ENCODE measurements at places on chromosomes 1 and 21.
A peak's percentile ranks its signal among the peaks of the same experiment; 100 is the strongest.

- no peak for DNase-seq
Measured at GRCh38 chr1:88472714-88473113, 211.4 kb upstream of the PKN2 start.

DNA sequence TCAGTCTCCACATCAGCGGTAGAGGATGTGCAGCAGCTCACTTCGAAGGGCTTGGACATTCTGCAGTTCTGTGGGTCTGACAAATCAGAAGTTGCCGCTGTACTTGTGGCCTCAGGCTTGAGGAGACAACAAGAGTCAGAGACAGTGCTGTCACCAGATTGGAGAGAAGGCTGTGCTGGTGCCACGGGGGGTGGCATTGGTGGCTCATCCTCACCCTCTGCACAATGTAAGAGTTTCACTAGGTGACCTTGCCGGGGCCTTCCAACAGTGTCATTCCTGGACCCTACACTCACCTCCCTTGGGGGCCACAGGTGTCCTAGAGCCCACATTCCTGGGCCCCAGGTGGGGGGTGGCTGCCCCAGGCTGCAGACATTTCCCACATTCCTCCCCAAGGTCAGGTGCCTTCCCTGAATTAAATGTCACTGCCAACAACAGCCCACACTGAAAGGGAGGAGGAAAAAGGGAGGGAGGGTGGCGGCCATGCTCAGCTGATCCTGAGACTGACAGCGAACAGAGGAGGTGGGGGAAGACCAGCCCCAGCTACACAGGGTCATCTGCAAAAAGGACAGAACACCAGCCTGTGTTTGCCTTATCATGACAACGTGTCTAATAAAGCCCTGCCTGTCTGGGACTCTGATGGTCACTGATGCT lies 46.4 kb downstream of the TMCC2 start:
- DNase-seq, result no peak

- no peak for DNase-seq
Measured at GRCh38 chr21:42107881-42108553, 36.9 kb downstream of the UMODL1 start.

GRCh38 chr1:11500881-11501280 lies 21.9 kb downstream of the DISP3 start:
- no peak for DNase-seq

GRCh38 chr1:168466092-168466713 lies 77.6 kb downstream of the XCL2 start:
- DNase-seq, result no peak

GRCh38 chr1:21946836-21947587 lies 9.9 kb upstream of the HSPG2 start:
- no peak for DNase-seq

GRCh38 chr1:152107984-152108881 lies 7.0 kb downstream of the TCHH start:
- DNase-seq, result no peak

DNA sequence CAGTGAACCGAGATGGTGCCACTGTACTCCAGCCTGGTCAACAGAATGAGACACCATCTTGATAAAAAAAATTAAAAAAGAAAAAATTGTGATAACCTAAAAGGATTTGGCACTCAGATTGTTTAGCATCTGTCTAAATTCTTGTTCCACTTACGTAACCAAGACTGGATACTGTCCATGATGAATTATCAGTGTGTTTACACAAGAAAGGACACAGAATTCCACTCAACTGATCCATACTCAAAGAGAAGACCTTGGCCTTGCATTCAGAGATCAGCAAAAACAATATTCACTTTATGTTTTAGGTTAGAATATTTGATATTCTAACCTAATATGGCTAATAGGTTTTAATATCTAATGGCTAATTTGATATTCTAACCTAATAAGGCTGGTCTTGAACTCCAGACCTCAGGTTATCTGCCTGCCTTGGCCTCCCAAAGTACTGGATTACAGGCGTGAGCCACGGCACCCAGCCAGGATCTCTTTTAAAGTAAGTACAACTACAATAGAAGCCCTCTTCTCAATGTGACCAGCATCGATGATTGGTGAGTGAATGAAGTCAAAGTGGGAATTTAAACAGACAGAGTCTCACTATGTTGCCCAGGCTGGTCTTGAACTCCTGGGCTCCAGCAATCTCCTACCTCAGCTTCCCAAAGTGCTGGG lies 43.1 kb upstream of the COX20 start:
- no peak for DNase-seq

GRCh38 chr1:6614019-6614928 lies 743 bp downstream of the PHF13 start:
- peak; percentile 57 for DNase-seq

- DNase-seq, result no peak
Measured at GRCh38 chr1:3372317-3372716, 82.1 kb upstream of the ARHGEF16 start.

- peak; percentile 27 for DNase-seq
Measured at GRCh38 chr1:226625832-226626576, 77.4 kb downstream of the STUM start.

DNA sequence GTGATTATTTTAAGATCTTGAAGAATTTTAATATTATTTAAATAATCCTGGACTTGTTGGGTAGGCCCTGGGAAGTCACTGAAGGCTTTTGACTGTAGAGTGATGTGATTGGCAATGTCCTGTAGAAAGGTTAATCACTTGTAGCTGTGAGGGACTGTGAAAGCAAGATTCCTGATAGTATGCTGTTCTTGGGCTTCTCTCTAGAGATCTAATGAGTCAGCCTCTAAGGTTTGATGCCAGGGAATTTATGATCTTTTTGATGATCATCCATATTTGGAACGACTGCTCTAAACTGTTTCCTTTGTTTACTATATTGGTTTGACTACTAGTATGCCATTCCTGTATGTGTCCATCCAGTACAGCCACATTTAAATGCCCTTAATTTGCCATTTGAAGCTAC lies 56.5 kb downstream of the CAMSAP2 start:
- no peak for DNase-seq

DNA sequence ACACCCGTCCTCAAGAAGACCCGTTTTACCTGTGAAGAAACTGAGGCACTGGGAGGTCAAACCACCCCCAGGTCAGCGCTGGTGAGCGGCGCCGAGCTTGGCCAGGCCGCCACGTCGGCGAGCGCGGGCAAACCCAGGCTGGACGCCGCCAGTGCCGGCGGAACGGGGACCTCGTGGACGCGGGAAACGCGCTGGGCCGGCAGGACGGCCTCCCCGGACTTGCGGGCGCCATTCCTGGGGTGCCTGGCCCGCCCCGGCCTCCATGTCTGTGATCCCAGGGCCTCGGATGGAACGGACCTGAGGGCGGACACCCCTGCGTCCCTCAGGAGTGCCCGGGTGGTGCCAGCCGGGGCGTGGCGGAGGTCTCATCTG lies 764 bp upstream of the SUMO3 start:
- no peak for DNase-seq

DNA sequence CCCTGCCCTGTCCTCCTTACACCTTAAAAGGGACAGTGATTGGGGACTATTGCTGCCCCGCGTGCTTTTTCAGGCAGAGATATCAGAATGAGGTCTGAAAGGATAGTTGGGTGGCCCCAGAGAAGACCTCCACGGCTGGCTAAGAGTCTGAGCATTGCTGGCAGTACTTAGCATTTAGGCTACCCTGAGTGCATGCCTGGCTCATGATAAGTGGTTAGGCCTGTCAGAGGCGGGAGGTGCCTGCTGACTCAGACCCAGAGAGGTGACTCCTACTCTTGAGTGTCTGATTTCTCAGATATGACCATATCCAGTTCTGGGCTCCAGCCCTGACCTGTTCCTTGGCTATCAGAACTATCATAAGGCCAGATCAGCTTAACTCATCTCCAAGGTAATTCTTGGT lies 213.7 kb downstream of the PBX1 start:
- DNase-seq, result no peak

- DNase-seq, result no peak
Measured at GRCh38 chr1:11788549-11789053, 17.2 kb downstream of the MTHFR start.

DNA sequence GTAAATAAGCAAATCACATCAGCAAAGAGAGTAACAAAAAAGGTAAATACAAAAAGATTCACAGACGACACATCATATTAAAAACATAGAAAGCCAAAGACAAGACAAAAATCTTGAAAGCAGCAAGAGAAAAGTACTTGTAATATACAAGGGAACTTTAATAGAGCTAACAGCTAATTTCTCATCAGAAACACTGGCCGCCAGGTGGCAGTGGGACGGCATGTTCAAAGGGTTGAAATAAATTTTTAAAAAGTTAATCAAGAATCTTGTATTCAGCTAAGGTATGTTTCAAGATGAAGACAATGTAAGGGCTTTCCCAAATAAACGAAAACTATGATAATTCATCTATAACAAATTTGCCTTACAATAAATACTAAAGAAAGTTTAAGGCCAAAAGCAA lies 358.1 kb downstream of the LRRIQ3 start:
- no peak for DNase-seq

DNA sequence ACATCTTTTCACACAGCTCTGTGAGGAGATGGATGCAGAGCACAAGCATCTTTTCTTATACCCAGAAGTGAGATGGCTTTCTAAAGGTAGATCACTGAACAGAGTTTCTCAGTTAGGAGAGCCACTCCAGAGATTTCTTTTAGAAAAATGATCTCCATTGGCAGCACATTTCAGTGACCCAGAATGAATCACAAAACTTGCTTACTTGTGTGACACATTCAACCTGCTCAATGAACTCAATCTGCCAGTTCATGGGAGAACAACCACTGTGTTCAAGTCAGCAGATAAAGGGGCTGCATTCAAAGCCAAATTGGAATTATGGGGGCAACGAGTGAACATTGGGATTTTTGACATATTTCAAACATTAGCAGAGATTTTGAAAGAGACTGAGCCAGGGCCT lies 78.3 kb downstream of the UCHL5 start:
- DNase-seq, result no peak

DNA sequence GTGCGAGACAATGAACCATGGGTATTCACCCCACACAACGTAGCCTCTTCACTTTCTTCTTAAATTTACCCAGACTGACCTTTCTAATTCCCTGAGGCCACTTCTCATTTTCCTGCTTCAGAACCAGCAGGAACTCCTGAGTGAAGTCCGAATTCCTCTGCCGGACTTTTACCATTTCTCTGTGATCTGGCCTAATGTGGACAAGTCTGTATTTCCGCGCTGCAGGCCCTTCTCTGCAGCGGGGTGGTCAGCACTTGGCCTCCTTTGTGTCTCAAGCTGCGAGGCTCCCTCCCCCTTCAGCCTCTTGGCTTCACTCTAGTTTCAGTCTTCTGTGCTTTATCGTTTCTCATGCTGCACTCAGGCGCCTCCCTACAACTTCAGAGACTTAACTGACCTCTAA lies 9.4 kb upstream of the CTBS start:
- no peak for DNase-seq

DNA sequence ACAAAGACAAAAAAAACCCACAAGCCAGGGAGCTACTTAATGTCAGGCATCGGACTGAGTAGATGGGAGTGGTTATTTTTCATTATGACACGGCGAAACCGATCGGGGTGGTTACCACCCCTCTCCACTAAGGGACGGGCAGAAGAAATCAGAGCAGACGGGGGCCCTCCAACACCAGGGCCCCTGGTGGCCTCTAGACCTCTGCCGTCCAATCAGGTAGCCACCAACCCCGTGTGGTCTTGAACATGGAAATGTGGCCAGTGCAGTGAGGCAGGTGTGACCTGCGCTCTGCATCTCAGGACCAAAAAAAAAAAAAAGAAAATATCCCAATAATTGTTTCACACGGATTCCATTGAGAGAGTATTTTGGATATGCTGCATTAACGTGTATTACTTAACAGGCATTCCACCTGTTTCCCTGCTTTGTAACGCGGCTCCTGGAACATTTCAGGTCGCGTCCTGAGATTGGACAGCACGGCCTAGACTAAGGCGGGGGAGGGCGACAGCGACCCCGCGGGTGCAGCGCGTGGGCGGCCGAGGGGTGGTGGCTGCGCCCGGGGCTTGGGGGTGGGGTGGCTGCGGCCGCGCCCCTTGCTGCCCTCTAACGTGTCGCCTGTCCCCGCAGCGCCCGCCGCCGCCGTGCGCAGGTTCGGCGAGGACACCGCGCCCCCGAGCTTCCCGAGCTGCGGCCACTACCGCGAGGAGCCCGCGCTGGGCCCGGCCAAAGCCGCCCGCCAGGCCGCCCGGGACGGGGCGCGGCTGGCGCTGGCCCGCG lies 48.3 kb downstream of the SIM2 start:
- DNase-seq, result no peak

DNA sequence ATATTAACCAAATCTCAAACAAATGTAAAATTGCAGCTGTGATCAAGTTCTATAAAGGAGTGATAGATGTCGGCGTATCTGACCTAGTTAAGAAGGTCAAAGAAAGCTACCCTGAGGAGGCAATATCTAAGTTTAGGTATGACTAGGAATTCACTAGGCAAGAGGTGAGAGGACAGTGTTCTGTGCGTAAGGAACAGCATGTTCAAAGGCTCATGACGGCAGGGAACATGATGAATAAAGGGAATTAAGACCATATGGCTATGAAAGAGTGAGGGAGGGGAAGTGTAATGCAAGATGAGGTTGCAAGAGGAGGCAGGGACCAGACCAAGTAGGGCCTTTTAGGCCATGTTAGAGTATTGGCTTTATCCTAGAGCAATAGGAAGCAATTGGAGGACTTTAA lies 8.6 kb downstream of the LIX1L start:
- no peak for DNase-seq

DNA sequence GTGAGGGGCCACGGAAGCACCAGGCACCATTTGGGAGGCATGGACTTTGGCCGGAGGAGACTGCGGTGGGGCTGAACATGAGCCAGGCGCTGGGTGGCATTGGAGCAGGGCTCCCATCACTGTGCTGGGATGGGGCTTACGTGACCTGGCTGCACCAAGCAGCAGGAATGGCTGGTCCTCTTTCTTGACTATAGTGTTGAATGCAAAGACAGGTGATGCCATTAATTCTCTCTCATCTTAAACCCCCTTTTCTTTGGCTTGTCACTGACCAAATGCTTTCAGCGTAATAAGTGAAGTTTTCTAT lies 447.9 kb downstream of the CAMTA1 start:
- DNase-seq, result no peak

DNA sequence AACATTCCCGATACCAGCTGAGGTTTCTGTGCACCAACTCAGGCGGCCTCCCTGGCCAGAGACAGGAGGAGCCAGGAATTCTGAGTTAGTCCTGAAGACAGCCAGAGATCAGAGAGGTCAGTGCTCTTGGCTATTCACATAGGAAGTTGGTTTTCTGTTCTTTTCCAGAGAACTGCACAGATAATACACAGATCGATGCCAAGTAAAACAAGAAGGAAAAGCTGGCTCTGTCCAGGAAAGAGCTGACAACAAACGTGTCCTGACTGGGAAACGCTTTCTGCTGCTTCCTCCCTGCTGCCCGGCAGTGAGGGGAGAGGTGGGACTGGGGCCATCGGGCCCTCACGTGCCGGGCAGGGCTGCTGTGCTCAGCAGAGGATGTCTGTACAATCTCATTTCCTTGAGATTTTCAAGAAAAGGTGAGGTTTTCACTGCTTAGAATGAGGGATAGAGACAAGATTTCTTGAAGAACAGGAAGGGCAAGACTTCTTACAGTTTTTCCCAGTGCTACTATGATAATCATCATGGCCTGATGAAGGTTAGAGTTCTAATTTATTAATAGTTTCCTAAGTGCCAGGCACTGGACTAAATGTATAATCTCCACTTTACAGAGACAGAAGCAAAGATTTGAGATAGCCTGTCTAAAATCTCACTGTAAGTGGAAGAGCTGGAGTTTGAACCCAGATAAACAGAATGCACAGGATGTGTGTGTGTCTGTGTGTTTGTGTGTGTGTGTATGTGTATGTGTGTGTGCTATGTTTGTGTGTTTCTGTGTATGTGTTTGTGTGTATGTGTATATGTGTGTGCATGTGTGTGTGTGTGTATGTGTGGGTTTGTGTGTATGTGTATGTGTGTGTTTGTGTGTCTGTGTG lies 211.0 kb upstream of the RAB4A start:
- no peak for DNase-seq
